Muscle of arm (tissue), 14 donors: ENCODE measurements at places on chromosomes 3 and 15. TPM values are rescaled to one million over a fixed set of nuclear protein-coding genes. Genes with fewer than 3 reads are reported as not detected.

GOLGA8Q gene
- 11.5 TPM for polyA plus RNA-seq

TMCO5A gene
- polyA plus RNA-seq: not detected

C3orf33 gene
- 3.0 TPM for polyA plus RNA-seq

KBTBD13 gene
- 0.89 TPM for polyA plus RNA-seq

CYP1A1 gene
- not detected for polyA plus RNA-seq

REC114 gene
- polyA plus RNA-seq: not detected

LMAN1L gene
- polyA plus RNA-seq: 0.19 TPM

MYRIP gene
- polyA plus RNA-seq: 0.79 TPM

DNAH12 gene
- polyA plus RNA-seq: 0.78 TPM

MRPL47 gene
- 46.3 TPM for polyA plus RNA-seq

EMC7 gene
- 56.7 TPM for polyA plus RNA-seq

ATP1B3 gene
- polyA plus RNA-seq: 98.7 TPM

OR5K2 gene
- 0.15 TPM for polyA plus RNA-seq

TMCC1 gene
- polyA plus RNA-seq: 33.4 TPM

TXNRD3 gene
- polyA plus RNA-seq: 8.9 TPM

MYL3 gene
- 205 TPM for polyA plus RNA-seq

THPO gene
- 1.8 TPM for polyA plus RNA-seq

TRPM1 gene
- polyA plus RNA-seq: not detected

CXCR6 gene
- not detected for polyA plus RNA-seq

IQGAP1 gene
- polyA plus RNA-seq: 71.7 TPM

ZKSCAN7 gene
- 6.2 TPM for polyA plus RNA-seq

OCA2 gene
- polyA plus RNA-seq: 2.7 TPM

WDR82 gene
- 94.3 TPM for polyA plus RNA-seq

TTLL13 gene
- polyA plus RNA-seq: 0.11 TPM

EPHA3 gene
- 14.4 TPM for polyA plus RNA-seq

CISH gene
- 9.5 TPM for polyA plus RNA-seq

ANXA2 gene
- polyA plus RNA-seq: 386 TPM
